ENCODE measurements at places on chromosomes 7 and 10.

GRCh38 chr7:148921806-148922205, 37.7 kb upstream of the EZH2 start:
- no peak for DNase-seq

GRCh38 chr7:43443381-43443780, 139.5 kb upstream of the STK17A start:
- no peak for DNase-seq

DNA sequence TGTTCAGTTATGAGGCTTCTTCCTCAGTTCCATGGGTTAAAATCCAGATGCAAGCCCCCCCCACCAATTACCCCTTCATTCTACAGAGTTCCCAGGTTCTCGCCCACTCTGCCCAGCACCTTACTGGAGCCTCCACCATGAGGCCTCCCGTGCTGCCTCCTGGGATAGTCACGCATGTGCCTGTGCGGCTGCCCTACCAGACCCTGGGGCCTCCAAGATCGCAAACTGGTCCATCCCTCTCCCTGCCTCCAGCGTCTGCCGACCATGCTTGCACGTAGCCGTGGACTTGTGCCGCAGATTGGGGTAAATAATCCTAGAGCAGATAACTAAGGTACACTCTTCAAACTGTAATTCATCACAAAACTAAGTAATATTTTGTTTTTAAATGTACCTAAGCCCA, 611.2 kb downstream of the PTPRN2 start:
- no peak for DNase-seq

DNA sequence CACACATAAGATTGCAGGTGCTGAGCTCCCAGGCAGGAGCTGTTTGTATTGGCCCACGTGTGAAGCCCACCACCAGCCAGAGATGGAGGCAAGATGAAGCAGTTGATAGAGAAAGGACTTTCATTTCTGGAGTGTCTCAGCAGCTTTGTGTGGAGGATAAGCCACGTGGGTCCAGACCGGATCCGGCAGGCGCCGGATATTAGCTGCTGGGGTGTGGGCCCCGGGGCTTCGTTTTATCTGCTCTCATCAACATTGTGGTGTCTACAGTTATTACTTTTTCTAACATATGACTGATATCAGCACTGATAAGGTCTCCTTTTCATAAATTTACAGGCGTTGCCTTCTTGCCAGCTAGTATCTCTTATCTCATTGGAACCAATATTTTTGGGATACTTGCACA, 25.5 kb downstream of the SLC18A2 start:
- DNase-seq = no peak

DNA sequence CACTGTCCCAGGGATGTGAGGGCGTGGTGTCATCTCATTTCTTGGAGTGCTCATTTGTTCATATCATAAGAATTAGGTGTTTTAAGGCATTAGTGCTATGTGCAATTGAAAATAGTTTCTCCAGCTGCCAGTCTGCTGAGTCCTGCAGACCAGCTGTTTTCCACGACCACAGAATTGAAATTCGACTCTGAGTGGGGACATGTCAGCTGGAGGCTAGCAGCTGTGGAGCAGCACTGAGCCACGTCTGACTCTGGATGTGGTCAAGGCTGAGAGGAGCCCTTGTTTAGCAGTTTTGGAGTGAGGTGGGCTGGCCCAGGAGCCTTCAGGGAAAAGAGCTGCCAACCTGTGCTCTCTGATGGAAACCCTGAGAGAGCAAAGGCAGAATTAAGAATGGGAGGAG, 156.3 kb upstream of the GRB10 start:
- peak; percentile 38 for DNase-seq

- DNase-seq = no peak
These were observed 155.9 kb upstream of the SEMA3D start for GRCh38 chr7:85342781-85343180.

- DNase-seq = no peak
These were observed 36.0 kb downstream of the COL26A1 start for GRCh38 chr7:101398396-101399289.

DNA sequence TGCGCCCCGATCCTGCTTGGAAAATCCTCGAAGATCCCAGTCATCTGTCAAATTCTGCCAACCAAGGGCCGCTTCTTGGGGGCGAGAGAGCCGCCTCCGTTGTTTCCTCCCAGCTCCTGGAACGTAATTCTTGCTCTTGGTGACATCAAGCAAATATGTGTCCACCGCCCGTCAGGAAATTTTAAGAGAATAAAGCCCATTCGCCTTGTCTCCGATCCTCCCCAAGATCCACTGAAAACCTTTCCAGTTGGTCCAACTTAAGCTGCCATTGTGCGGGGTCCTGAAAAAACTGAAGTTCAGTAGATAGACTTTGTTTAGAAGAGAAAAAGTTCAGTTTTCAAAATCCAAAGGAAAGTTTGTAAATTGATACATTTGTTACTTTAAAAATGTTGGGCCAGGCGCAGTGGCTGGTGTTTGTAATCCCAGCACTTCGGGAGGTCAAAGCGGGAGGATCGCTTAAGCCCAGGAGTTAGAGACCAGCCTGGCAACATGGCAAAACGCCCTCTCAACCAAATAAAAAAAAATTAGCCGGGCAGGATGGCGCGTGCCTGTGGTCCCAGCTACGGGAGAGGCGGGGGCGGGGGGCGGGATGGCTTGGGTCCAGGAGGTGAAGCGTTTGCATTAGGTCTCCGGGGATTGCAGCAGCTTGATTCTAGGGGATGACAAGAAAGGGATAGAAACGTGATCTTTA, 1.0 kb upstream of the ZNF800 start:
- DNase-seq = no peak

DNA sequence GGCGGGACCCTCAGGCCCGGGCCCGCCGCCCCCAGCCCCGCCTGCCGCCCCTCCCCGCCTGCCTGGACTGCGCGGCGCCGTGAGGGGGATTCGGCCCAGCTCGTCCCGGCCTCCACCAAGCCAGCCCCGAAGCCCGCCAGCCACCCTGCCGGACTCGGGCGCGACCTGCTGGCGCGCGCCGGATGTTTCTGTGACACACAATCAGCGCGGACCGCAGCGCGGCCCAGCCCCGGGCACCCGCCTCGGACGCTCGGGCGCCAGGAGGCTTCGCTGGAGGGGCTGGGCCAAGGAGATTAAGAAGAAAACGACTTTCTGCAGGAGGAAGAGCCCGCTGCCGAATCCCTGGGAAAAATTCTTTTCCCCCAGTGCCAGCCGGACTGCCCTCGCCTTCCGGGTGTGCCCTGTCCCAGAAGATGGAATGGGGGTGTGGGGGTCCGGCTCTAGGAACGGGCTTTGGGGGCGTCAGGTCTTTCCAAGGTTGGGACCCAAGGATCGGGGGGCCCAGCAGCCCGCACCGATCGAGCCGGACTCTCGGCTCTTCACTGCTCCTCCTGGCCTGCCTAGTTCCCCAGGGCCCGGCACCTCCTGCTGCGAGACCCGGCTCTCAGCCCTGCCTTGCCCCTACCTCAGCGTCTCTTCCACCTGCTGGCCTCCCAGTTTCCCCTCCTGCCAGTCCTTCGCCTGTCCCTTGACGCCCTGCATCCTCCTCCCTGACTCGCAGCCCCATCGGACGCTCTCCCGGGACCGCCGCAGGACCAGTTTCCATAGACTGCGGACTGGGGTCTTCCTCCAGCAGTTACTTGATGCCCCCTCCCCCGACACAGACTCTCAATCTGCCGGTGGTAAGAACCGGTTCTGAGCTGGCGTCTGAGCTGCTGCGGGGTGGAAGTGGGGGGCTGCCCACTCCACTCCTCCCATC, 82.7 kb downstream of the PAX2 start:
- DNase-seq = peak; percentile 44

DNA sequence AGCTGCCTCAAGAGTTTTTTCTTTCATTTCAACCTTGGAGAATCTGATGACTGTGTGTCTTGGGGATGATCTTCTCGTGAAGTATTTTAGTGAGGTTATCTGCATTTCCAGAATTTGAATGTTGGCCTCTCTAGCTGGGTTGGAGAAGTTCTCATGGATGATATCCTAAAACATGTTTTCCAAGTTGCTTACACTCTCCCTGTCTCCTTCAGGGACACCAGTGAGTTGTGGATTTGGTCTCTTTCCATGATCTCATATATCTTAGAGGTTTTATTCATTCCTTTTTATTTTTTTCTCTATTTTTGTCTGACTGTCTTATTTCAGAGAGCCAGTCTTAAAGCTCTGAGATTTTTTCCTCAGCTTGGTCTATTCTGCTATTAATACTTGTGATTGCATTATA, 282.3 kb upstream of the CSTF2T start:
- DNase-seq = no peak

GRCh38 chr10:35412003-35412723, 75.9 kb downstream of the CCNY start:
- no peak for DNase-seq

- DNase-seq = peak; percentile 73
These were observed 371.7 kb upstream of the NRP1 start for GRCh38 chr10:33706191-33706590.

All from AG08395 (cell line).